Activated CD8-positive, alpha-beta memory T cell treated with anti-CD3 and anti-CD28 coated beads, Interleukin-2, amount 50 U/mL, for 4 hours (primary cell): ENCODE measurements at places on chromosomes 3 and 15.

- no peak for DNase-seq
Observed at GRCh38 chr15:43922021-43922420, 95.2 kb downstream of the WDR76 start.

GRCh38 chr15:31448635-31448979 lies 122.0 kb downstream of the KLF13 start:
- DNase-seq, result no peak

DNA sequence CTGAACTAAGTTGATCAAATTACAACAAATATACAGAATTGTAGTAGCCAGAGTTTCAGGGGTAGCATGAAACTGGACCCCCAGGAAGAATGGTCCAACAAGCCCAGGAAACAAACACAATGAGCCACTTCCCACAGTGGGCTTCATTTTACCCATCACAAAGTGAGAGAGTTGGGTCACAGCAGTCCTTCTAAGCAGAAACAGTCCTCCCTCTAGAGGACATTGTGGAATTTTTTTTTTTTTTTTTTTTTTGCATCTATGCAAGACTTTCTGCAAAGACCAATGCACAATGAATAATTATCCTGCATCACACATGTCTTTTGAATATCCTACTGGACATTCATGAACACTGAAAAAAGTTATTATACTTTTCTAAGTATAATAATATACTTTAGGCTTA lies 73.8 kb upstream of the ATP13A5 start:
- DNase-seq, result no peak

DNA sequence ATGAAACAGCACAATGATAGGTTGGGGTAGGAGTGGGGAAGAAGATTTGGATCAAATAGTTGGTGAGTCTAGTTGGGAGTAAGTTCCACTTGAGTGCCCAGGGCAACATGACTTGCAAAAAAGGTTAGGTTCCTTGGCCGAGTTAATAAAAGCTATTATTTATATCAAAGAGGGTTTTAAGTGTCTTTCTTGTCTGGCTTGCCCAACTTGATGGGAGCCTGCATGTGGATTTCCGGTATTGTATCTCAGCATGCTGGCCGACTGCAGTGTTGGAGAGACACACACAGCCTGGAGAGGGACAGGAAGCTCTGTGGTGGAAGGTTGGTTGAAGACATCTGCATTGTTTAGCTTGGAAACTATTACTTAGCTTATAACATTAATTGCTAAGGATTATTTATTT lies 449.5 kb upstream of the TBL1XR1 start:
- no peak for DNase-seq

GRCh38 chr3:62332835-62333244 lies 40.5 kb downstream of the FEZF2 start:
- no peak for DNase-seq

- peak; percentile 38 for DNase-seq
Observed at GRCh38 chr15:64837502-64837901, 4.2 kb upstream of the PLEKHO2 start.

GRCh38 chr3:127849368-127849767 lies 27.1 kb upstream of the MGLL start:
- no peak for DNase-seq

GRCh38 chr3:107682580-107682979 lies 159.8 kb downstream of the BBX start:
- DNase-seq, result no peak

- DNase-seq, result no peak
Observed at GRCh38 chr3:36227980-36228379, 152.3 kb upstream of the STAC start.

- DNase-seq, result no peak
Observed at GRCh38 chr3:26438325-26438940, 184.1 kb upstream of the LRRC3B start.

GRCh38 chr3:100982710-100983109 lies 10.5 kb downstream of the ABI3BP start:
- DNase-seq, result no peak

GRCh38 chr3:66572938-66573710 lies 72.3 kb upstream of the LRIG1 start:
- no peak for DNase-seq

- no peak for DNase-seq
Observed at GRCh38 chr3:193991666-193992424, 144.1 kb upstream of the HES1 start.

DNA sequence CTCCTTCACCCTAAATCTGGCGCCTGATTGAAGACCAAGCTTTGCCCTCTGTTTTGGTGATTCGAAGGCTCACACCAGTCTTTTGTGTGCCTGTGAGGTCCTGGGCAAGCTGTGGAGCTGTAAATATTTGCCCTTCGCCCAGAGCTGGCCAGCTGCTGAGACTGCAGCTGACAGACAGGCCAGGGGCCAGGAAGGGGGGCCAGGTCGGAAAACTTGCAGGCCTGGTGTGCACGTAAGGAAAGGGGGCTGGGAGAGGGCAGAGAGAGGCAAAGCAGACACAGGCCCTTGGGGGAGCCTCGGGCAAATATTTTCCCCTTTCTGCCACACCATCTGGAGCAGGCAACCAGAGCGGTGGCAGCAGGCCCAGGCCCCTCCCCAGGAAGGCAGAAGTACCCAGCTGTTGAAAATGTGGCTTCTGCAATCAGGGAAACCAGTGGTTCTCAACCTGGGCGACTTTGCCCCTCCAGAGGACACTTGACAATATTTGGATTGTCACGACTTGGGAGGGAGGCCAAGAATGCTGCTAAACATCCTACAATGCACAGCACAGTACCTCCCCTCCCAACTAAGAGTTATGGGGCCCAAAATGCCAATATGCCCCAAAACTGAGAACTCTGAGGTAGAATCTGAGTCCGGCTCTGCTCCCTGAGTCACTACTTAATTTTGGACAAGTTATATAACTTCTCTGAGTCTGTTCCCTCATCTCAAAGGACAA lies 2.5 kb downstream of the PDZRN3 start:
- DNase-seq, result no peak

- no peak for DNase-seq
Observed at GRCh38 chr3:183468424-183468823, 40.0 kb upstream of the MCF2L2 start.

- no peak for DNase-seq
Observed at GRCh38 chr3:186614266-186614596, 1.4 kb downstream of the AHSG start.

GRCh38 chr3:182970811-182971418 lies 9.4 kb downstream of the DCUN1D1 start:
- no peak for DNase-seq

DNA sequence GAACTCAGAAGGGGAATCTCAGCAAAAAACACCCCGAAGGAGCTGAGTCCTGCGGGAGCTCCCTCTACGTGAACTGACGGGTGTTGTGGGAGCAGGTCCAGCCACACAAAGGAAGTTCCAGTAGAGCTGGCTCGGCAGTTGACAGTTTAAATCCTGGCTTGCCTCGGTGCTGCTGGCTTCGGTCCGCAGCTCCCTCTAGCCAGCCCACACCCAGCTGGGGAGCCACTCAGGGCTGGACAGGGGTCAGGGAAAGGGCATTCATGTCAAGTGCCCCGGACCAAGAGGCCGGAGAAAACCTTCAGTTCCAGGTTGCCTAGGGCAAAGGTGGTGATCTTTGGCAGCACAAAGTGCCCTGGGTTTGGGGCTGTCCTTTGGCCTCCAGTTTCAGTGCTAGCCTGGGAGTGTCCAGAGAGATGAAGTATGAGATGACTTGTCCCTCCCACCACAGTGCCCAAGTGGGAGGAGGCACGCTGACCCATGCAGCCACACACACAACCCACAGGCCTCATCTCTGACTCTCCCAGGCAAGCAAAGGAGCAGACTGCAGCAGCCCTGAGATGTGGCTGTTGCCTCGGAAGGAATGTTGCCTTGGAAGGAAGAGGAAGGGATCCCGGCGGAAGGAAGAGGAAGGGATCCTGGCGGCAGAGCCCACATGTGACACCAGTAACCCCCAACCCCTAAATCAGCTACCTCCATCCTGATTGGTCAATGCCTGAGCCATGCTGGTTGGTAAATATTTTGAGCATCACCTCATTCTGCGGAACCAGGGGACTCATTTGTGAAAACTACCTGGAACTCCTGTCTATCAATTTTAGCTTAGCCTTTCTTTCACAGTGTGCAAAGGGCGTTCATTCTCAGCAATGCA lies 13.9 kb upstream of the ANPEP start:
- no peak for DNase-seq

- DNase-seq, result no peak
Observed at GRCh38 chr15:25718597-25718996, 144.5 kb downstream of the ATP10A start.
